Glutamatergic neuron (in vitro differentiated cells): ENCODE measurements at places on chromosomes 7 and 10.

DNA sequence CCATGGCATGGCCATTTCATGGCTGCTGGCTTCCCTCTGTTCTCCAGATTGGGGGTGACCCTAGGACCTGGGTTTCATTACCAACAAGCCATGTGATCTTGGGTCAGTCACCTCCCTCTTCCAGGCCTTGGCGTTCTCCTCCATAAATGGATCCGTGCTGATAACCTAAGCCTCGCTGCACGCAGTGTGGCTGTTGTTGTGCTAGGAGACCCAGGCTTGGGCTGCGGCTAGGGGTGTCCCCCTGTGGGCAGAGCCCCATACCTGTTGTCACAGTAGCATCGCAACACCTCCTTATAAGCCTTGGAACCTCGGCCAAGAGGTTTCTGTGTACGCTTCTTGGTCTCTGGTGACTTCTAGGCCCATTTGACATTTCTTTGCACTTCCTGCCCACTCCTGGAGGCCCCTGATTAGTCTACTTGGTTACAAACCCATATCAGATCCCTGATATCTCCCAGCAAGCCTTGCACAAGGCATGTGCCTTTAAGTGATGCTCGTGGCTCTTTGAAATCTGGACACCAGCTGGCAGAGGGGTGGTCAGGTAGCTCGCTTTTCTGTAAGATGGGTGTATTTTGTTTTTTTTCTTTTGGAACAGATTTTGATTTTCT lies 23.6 kb downstream of the ZMIZ1 start:
- DNase-seq, result no peak

DNA sequence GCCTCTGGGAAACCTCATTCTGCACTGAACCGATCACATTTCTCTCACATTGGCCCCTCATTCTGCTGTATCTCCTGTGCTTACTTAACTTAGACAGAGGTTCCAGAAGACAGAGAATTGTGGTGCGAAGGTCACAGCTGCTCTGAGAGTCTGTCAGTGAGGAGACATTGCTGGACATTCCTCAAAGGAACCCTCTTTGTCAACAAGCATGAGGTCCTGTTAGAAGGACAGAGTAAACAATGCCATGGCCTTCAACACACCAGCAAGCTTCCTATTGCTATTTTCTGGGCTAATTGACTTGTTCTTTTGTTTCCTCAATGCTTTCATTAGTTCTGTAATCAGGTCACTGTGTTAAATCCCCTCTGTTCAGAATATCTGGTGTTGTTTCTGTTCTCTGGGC lies 109.3 kb upstream of the FZD8 start:
- DNase-seq, result no peak

DNA sequence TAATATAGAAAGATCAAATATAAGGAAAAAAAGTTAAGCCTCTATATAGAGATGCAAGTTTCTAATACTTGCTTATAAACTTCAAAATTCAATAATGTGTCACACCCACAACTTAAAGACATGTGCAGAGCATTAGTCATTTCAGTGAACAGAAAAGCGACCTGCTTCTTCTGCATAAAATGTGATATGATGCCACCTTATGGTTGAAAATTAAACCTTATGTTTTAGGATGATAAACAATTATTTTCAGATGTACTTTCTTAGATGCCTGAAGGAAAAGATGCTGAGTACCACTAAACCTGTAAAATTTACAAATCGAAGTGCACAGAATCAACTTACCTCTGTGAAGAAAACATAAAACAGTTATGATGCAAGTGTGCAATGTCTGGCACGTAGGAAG lies 96.0 kb downstream of the MTERF1 start:
- DNase-seq, result no peak

- DNase-seq, result no peak
These were observed 238.8 kb upstream of the BMPER start for GRCh38 chr7:33666531-33666930.

DNA sequence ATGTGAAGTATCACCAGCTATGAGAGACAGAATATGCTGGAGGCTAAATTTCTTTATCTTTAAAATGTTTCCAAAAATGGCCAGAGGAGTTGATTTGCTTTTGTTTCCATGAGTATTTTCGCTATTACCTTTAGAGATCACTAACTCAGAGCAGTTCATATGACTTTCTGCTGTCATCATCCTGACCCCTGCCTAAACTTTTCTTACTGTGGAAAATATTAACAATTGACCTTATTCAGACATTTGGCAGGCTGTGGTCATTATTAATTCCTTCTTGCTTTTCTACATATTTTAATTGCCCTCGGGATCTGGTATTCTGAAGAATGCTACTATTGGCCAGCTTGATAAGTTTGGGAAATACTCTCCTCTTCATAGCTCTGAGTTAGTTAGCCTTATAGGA lies 156.5 kb downstream of the EXOC4 start:
- no peak for DNase-seq

DNA sequence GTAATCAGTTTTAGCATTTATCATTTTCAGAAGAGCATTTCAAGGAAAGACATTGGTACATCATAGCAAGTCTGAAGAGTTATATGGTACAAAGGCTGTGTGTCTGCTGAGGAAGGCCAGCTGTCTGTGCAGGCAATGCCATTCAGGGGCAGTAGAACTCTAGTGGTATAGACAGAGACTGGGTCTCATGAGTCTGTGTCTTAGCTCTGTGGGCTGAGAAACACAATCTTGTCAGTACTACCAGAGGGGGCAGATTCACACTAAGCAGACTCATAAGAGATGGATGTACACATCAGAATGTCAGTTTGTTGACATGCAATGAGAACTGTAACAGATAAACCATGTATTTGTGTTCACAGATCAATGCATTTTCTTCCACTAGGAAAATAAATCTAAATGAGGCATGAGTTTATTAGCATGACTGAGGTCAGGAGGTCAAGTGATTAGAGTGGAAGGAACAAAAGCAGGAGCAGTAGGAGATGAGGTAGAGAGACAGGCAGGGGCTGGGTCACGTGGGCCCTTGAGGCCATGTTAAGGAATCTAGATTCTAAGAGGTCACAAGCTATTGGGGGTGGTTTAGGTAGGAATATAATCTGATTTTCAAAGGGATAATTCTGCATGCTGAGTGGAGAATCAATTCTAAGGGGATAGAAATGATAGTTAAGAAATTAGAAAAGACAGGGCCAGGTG lies 7.5 kb upstream of the GGCT start:
- no peak for DNase-seq

DNA sequence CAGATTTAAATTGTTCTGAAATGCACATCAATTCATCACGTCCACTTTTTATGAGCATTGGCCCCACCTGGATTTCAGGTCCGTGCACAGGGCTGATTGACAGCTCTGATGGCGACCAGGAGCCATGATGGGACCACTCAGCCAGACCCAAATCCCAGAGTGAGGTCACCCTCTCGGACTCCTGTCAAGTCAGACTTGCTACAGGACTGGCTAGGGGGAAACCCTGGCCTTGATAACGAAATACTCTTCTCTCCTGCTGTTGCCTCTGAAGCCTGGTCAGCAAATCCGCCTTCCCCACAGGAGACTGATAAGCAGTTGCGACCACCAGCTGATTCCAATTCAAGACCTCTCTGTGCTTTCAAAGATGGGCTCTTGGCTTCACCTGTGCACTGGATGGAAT lies 76.4 kb downstream of the CARD11 start:
- DNase-seq, result no peak

- DNase-seq, result no peak
These were observed 190.7 kb upstream of the MKI67 start for GRCh38 chr10:128316925-128317324.

- DNase-seq, result no peak
These were observed 108.7 kb downstream of the PCLO start for GRCh38 chr7:83053965-83054364.

GRCh38 chr7:147406521-147407135 lies 1183.9 kb upstream of the C7orf33 start:
- DNase-seq, result no peak

DNA sequence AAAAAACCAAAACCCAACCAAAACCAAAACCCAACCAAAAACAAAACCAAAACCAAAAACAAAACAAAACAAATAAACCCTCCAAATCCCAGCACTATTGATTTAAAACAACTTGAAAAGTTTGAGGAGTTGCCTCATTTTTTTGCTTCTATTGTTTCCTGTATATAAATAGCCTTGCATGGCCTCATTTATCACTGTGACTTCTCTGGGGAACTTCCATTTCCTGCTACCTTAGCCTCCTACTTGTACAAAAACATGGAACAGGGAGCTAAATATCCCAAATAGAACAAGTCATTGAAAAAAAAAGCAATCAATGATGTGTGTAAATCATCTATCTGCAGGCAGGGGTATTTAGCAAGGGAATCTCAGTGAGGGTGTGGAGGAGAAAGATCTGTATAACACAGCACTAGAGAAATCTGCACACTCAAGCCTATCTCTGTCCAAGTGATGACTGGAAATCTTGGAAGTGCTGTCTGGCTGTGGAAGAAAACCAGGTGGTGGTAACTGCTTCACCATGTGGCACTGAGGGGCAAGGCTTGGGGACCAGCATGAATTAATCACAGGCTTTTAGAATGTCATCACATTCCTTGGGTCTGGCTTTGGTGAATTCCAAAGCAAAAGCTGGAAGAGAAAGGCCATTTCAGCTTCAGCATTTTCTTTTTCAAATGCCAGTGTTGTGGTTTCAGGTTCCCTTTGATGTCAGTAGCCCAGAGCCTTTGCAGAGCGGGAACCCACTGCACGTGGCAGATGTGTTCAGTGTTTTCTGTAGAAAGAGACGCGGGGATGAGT lies 349.5 kb upstream of the ZNF32 start:
- no peak for DNase-seq

- no peak for DNase-seq
These were observed 53.5 kb downstream of the GLI3 start for GRCh38 chr7:42183547-42183946.

DNA sequence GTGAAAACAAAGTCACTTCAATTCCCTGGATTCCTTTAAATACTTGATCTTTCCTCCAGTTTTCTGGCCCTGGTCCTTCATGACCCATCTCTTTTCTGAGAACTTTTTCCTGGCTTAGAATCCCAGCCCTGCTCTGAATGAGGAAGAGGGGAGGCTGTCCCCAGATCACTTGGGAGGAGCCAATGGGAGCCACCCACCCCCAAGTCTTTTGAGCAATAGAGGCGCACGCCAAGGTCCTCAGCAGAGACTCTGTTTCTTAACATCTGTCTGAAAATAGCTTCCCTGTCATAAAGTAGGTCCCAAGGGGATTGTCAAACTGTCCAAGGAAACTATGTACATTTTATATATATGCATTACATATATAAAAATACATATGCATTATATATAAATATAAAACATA lies 126.8 kb downstream of the ADRA2A start:
- no peak for DNase-seq

DNA sequence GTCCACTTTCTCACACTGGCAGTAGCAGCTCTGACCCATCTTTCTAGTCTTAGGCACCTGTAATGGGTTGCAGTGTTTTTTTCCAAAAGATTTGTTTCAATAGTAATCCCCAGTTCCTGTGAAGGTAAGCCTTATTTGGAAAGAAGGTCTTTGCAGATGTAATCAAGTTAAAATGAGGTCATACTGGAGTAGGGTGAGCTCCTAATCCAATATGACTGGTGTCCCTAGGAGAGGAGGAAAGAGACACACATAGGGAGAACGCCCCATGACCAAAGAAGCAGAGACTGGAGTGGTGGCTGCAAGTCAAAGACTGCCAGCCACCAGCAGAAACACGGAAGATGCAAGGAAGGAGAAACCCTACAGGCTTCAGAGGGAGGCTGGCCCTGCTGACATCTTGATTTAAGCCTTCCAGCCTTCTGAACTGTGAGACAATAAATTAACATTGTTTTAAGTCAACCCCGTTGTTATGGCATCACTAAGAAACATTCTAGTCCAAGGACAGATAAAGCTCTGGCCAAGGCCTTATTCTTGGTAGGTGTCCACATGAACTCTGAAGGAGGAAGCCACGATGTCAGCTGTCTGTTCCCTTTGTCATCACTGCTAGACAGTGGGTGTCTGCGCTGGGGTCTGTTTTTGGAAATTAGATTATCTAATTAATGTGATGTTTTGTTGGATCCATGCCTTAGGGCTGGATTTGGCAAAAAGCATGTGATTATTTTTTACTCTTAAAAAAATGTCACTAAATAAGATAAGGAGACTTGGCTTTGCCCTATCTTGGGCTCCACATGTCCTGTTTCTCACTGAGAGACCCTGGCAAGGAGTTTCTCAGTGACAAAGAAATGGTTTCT lies 214.9 kb downstream of the KCNMA1 start:
- DNase-seq, result no peak
